ENCODE measurements at places on chromosomes 13 and 19.

- no peak for DNase-seq
Observed at GRCh38 chr19:37955986-37956385, 49.0 kb downstream of the SIPA1L3 start.

- no peak for DNase-seq
Observed at GRCh38 chr13:97310809-97311436, 88.8 kb downstream of the MBNL2 start.

DNA sequence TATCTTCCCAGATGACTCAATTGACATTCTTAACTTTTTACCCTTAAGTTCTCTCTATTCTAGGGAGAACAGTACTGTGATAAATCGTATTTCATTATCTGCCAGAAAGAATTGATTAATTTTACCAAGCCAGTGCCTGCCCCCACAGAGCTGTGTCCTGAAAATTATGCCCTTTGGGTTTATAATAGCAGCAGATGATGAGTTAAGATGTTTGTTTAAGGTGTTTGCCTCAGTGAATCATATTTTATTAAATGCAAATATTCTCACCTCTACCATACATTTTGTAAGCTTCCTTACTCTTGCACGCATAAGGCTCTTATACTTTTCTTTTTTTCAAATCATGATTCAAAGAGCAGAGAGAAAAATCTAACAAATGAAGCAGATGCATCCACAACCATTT is 318.6 kb downstream of the DCT start:
- DNase-seq: no peak

DNA sequence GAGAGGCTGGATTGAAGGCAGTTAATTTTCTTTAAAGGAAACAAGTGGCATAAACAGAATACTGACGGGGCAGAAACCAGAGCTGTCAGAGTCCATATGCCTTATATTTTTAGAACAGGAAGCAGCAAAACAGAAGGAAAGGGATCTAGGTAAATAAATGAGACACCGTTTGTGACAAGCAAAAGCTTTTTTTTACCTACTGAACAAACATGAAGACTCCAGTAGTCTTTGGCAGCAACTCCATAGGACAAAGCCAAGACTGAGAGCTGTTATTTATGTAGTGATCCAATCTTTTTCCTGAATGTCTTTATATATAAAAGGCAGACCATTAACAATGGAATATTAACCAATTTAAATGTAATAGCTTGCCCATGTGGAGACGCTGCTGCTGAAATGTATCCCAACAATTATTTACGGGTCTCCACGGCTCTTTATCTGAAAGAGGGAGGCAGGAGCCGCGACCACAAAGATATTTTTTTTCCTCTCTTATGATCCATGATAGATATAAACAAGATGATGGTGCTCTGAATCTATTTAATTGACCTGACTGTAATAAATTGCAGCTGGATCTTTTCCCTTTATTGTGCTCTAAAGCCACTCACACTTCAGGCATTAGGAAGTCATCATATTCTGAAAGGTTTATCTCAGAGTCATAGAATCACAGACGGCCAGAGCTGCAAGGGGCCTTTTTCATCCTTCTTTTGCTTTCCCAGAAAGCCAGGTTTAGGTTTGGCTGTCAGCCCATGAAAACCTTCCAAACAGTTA is 687.8 kb downstream of the EFNB2 start:
- no peak for DNase-seq

Data from endodermal cell (in vitro differentiated cells).